ENCODE measurements at places on chromosomes 5 and 9. TPM values are rescaled to one million over a fixed set of nuclear protein-coding genes. Genes with fewer than 3 reads are reported as not detected.

Gene EGFLAM
- 1.2 TPM for total RNA-seq

Gene CETN3
- total RNA-seq, result 20.5 TPM

Gene FAM221B
- not detected for total RNA-seq

Gene CCT5
- total RNA-seq, result 468 TPM

Gene FYB1
- not detected for total RNA-seq

Gene ARSI
- 11.8 TPM for total RNA-seq

Gene MOB3B
- 0.17 TPM for total RNA-seq

Gene IL5
- total RNA-seq, result not detected

Gene AHRR
- total RNA-seq, result 10.6 TPM

Gene CSF2
- 0.84 TPM for total RNA-seq

Gene CYSRT1
- total RNA-seq, result 0.74 TPM

Gene TRPM3
- not detected for total RNA-seq

Gene RANBP3L
- not detected for total RNA-seq

Gene PLPP7
- total RNA-seq, result 3.7 TPM

Gene PCDHB3
- 0.15 TPM for total RNA-seq

Gene PCDHGB6
- total RNA-seq, result 1.3 TPM

Gene ADAMTS19
- under 0.01 TPM for total RNA-seq

Gene ADAMTS6
- total RNA-seq, result 19.3 TPM

Gene PDZD2
- total RNA-seq, result 1.3 TPM

Gene STC2
- total RNA-seq, result 86.2 TPM

Gene TMEM252
- not detected for total RNA-seq

Gene MIGA2
- 11.9 TPM for total RNA-seq

Gene PCA3
- total RNA-seq, result not detected

Gene RNF208
- 1.2 TPM for total RNA-seq

Gene NR2F1-AS1
- total RNA-seq, result 8.4 TPM

Gene PITX1
- 2.9 TPM for total RNA-seq

Gene ITGA1
- total RNA-seq, result 12.9 TPM

Gene CNTFR
- not detected for total RNA-seq

Gene RNF183
- not detected for total RNA-seq

Gene IRF1
- 13.1 TPM for total RNA-seq

Gene IL4
- not detected for total RNA-seq

Gene ZNF367
- 3.9 TPM for total RNA-seq

Gene MTAP
- total RNA-seq, result 24.2 TPM

Gene ADGRD2
- total RNA-seq, result not detected

Gene PCDHA9
- total RNA-seq, result not detected

Gene CDX1
- total RNA-seq, result not detected

Data from bronchus fibroblast of lung (primary cell).